ENCODE measurements at places on chromosomes 1 and 21.

GRCh38 chr21:41419921-41420862 lies 5.8 kb upstream of the MX1 start:
- peak; percentile 71 for DNase-seq

- no peak for DNase-seq
Observed at GRCh38 chr1:212578041-212578440, 30.5 kb upstream of the ATF3 start.

- peak; percentile 68 for DNase-seq
Observed at GRCh38 chr1:16498573-16499413, 15.3 kb downstream of the RNU1-1 start.

GRCh38 chr1:29827801-29828525 lies 591.6 kb downstream of the PTPRU start:
- DNase-seq = no peak

DNA sequence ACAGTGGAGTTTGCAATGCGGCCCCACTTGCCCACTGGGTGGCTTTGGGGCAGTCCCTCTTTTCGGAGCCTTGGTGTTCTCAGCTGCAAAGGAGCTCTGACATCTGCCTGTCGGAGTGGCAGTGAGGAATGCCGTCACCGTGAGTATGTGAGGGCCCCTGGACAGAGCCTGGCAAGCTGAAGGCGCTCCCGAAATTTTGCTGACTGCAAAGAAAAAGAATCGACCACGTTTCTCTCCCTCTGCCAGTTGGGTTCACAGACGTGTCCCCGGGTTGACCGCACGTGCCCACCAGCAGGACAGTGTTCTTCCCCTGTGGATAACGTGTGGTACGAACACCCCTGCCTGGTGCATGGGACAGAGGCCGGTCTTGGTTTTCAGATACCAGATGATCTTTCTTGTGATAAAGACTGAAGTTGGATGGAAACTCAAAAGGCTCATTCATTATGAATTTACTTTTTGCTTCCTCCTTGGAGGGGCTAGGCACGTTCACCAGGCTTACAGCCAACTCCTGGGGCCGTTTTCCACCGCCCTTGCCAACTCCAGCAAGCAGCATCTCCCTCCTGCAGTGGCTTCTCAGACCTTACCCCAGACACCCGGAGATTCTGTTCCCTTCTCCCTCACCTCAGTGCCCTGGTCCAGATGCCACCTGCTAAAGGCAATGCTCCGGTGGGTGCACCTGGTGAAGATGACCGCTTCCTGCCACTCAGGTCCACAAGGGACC lies 29.7 kb downstream of the ECE1 start:
- no peak for DNase-seq

GRCh38 chr1:206944703-206945102 lies 1.6 kb downstream of the PIGR start:
- no peak for DNase-seq

- DNase-seq = no peak
Observed at GRCh38 chr1:39272027-39272797, 67.7 kb downstream of the MACF1 start.

DNA sequence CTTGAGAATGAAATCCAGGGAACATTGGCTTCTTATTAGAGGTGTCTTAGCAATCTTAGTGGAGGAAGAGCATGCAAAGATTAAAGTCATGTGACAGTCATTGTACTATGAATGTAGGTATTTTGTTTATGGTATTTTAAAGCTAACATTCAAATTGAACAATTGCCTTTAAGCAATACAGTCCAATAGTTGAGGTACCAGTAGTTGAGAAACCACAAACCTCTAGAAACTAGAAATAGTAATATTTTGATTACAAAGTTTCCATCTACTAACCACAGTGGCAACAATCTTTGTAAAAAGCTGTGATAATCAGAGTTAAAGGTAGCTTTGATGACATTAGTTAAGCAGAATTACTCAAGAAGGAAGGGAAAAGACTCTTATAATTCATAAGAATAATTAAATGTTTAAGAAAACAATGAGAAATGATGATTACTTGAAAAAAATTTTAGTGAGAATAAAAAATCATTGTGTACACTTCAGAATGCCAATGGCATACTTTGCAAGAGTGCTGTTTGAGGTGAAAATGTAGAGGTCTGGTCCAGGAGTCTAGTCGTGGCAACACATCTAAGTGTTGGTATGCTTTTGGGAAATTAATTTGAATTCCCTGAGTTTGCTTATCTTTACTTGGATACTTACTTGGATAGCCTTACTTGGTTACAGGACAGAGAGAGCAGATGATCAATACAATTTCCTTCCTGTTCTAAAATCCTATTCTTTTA lies 104.9 kb upstream of the PTGFR start:
- no peak for DNase-seq

GRCh38 chr1:1194723-1195122 lies 11.7 kb downstream of the TNFRSF18 start:
- no peak for DNase-seq

- peak; percentile 51 for DNase-seq
Observed at GRCh38 chr1:1422465-1423244, 1.6 kb upstream of the ANKRD65 start.

GRCh38 chr21:40143822-40144525 lies 276.7 kb downstream of the PCP4 start:
- DNase-seq = peak; percentile 16

GRCh38 chr1:99614728-99615127 lies 31.2 kb upstream of the PALMD start:
- DNase-seq = no peak

- DNase-seq = no peak
Observed at GRCh38 chr1:41576206-41576605, 91.7 kb upstream of the EDN2 start.

DNA sequence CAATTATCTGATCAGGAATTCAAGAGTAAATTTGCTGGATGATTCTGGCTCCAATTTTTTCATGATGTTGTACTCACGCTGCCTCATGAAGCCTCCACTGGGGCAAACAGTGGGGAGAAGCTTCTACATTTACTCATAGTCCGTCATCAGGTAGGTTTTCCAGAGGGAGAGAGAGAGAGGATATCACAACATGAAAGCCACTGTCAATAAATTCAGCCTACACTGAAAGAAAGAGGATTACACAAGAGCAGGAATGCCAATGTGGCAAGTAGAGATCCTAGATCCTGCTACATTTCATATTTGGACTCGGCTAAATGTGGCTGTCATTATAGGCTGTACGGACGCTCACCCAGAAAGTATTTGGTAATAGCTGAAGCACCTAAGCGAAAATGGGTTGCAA lies 819.9 kb downstream of the BRINP3 start:
- no peak for DNase-seq

- no peak for DNase-seq
Observed at GRCh38 chr21:29318354-29318753, 19.6 kb downstream of the BACH1 start.

DNA sequence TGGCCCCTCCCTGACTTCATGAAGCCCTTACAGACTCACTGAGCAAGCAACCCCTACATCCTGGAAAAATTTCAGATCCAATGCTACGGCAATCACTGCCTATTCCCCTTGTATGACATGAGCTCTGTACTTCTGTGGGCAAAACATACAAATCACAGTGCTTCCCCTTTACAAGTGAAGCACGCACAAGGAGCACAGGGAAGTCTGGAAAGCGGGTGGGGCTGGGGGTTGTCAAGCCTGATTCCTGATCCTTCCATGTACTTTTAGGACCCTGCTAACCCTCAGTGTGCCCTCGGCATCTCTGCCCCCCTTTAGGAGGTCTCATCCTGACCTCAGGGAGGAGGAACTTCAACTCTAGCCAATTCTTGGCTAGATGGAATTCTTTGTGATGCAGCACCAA lies 405.7 kb upstream of the POU3F1 start:
- DNase-seq = no peak

DNA sequence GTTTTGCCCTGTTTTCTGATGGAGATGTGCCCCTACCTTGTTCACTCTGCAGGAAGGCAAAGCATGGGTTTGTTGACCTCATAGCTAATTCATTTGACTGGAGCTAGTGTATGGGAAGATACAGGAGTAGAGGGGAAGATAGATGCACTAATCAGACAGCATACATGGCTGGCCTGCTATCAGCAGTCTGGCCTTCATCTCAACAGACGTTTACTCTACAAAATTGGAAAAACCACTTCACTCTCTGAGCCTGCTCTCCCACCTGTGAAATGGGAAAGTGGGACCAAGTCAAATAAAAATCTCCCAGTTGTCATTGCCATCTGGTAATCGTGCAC lies 235.2 kb upstream of the RAB4A start:
- no peak for DNase-seq

DNA sequence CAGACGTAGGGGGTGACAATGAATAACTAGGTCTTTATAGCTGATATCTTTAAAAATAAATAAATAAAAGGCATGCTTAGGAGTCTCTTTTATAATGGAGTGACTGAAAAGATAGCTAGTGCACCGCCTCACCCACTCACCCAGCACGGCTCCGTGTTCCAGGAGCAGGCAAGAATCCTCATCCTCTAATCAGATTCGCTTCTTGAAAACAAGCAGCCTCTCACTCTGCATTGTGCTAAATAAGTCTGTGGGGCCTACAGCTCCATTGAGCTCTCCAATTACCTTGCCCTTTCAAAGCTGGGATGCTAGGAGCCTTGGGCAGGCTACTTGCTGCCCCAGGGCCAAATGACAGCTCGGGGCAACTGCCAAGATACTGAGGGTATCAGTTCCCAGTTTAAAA lies 91.5 kb downstream of the TIAM1 start:
- DNase-seq = no peak

GRCh38 chr21:41877901-41878830 lies 978 bp downstream of the PRDM15 start:
- no peak for DNase-seq

- no peak for DNase-seq
Observed at GRCh38 chr1:219247441-219247840, 73.8 kb downstream of the LYPLAL1 start.

DNA sequence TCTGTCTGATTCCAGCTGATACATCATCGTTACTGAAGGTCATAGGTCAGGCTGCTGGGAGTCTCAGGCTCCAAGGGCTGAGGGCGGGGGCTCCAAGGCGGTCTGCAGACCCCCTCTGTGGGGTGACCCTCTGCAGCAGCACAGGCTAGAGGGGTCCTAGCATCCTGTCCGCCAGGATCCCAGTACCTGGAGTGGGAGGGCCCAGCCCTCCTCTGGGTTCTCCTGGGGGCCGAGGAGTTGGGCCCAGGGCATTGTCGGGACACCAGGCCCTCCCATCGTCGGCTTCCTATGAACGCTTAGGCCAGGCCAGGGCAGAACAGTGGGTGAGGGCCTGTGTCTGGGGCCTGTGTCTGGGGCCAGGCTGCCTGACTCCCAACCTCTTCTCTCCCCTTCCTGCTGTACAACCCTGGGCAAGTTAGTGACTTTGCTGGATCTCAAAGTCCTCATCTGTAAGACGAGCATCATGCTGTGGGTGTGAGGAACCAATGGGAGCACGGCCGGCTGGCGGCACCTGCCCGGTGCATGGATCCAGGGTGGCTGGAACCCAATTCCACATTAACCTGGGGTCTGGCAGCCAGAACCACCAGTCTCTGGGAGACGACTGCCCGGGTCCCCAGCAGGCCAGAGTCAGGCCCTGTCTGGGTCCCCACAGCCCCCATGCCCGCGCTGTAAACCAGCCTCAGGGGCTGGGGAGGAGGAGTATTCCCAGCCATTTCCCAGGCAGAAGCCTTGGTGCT lies 56.2 kb upstream of the COL18A1 start:
- no peak for DNase-seq

DNA sequence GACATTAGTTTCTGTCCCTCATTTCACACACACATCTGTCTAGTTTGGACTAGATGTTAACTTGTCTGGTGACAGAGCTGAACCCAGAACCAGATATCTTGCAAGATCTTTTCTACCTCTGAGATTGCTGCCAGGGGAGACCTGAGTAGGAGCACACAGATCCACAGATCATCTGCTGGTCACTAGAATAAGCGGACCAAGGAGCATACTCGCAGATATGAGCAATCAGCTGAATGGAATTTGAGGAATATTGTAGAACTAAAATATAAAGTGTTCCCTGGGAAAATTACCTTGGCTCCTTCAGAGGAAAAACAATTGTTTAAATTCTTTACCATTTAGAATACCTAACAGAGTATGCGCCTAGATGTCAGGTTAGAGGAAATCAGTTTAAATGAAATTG lies 90.7 kb downstream of the TNFSF18 start:
- no peak for DNase-seq

DNA sequence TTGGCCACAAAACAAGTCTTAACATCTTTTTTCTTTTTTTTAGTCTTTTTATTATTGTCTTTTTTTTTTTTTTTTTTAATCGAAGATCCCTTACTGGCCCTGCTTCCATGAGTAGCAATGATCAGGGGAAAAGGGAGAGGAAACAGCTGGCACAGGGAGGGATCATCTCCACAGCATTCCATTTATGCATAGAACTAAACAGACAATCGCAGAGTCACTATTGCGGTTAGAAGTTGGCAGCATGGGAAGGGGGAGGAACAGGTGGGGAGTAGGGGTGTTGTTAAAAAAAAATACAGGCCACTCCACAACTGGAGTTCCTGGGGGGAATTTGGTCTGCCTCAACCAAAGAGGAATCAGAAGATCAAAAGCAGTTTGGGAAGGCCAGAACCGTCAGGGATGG lies 55.4 kb downstream of the C1orf185 start:
- DNase-seq = no peak

DNA sequence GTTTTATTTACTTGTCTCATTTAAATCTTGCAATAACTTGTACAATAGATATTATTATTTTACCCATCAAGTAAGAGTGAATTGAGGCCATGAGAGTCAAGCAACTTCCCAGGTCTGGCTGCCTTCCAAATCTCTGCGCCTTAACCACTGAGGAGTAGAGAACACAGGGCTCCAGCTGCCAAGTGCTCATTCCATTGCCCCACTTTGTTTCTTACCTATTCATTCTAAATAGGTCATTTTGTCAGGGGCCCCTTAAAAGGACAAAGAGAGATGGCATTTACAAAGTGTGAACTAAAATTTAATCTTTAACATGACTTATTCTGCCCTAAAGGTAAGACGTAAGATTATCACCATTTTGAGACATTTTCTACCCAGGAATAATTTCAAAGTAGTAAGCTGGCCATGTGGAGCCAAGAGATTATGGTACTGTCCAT lies 3.5 kb downstream of the PPP1R15B start:
- DNase-seq = peak; percentile 42

DNA sequence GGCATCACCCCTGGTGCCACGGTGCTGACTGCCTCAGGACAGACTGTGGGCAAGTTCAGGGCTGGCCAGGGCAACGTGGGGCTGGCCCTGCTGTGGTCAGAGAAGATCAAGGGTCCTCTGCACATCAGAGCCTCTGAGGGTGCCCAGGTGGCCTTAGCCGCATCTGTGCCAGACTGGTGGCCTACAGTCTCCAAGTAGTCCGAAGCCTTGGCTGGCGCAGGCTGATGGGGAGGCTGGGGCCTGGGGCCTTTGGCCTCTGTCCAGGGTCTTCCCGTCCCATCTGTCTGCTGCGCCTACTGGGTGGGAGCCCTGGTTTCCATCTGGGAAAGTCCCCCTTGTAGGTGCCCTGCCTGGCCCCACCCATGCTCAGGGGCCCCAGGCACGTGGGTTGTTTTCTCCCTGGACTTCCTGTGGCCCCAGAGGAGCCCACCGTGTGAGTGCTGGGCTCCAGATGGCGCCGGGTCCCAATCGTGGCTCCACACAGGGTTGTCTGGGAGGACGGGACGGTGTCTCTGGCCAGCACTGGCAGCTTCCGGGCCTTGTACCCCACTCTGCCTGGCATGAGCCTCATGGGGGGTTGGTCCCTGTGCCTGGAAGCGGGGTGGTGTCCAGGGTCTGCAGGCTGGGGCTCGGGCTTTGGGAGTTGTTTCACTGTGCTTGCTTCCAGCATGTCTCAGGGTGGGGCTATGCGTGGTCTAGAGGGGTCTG lies 9.9 kb downstream of the IBA57 start:
- DNase-seq = no peak

GRCh38 chr1:169427081-169427641 lies at the start of gene CCDC181:
TSS of gene CCDC181 (minus strand) at chr1:169427474. CDS start at chr1:169424927, 2,547 bp downstream.
- peak; percentile 35 for DNase-seq

- no peak for DNase-seq
Observed at GRCh38 chr21:38780879-38781278, 24.9 kb upstream of the ETS2 start.

- DNase-seq = peak; percentile 40
Observed at GRCh38 chr1:87220993-87221392, 107.7 kb upstream of the LMO4 start.
